Suppressor macrophage (primary cell): ENCODE measurements at places on chromosomes 12 and 14.

- no peak for DNase-seq
Observed at GRCh38 chr14:53670701-53671100, 285.9 kb downstream of the BMP4 start.

DNA sequence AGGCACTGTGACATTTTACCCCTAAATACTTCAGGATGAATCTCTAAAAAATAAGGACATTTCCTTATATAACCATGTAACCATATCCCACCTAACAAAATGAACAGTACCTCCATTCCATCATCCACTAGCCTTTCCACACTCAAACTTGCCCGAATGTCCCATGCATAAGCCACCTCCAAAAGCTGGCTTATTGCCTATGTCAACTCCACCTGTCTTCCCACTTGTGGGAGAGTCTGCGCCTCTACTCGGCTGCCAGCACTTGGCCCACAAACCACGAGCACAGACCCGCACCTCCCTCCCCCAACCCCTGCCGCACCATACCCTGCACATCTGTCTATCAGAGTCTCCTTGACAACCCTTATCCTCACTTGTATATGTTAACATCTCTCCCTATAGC, 165.8 kb downstream of the CALM1 start:
- DNase-seq: no peak

- no peak for DNase-seq
Observed at GRCh38 chr12:62716866-62717525, 218.0 kb downstream of the PPM1H start.

DNA sequence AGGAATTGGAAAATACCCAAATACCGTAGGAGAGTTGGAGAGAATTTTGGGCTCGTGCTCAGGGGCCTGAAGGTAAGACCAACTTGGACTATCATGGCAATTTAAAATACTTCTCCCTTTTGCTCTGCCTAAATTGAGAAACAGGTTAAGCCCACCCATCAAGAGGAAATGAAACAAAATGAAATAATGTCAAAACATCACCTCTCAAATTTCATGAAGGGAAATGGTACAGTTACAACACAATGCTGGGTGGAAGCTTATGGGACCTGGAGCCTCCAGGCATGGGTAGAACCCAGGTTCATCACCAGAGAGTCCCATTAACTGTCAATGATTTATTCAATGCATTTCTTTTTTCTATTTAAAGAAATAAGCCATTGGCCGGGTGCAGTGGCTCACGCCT, 33.7 kb downstream of the FOS start:
- DNase-seq: no peak
